ENCODE measurements at places on chromosomes 12 and 14.
A peak's percentile ranks its signal among the peaks of the same experiment; 100 is the strongest.

GRCh38 chr12:67459578-67459977 is 189.0 kb upstream of the DYRK2 start:
- DNase-seq: no peak

- no peak for DNase-seq
These were observed 12.6 kb downstream of the BTBD6 start for GRCh38 chr14:105260959-105261358.

DNA sequence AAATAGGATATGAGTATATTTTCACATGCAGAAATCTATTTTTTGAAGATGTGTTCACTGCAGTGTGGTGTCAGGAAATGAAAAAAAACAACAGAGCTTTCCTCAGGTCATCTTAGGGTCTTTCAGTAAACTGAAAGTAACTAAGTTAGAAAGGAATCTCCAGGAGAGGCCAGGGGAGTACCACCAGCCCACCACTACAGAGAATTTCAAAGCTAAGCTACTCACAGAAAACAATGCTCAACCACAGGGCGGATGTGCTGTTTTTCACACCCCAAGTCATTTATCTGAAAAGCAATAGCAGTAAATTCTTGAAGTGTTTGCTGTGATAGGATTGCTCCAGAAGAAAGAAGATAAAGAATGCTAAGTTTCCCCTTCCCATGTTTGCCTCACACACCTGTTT is 79.0 kb downstream of the IFNG start:
- no peak for DNase-seq

DNA sequence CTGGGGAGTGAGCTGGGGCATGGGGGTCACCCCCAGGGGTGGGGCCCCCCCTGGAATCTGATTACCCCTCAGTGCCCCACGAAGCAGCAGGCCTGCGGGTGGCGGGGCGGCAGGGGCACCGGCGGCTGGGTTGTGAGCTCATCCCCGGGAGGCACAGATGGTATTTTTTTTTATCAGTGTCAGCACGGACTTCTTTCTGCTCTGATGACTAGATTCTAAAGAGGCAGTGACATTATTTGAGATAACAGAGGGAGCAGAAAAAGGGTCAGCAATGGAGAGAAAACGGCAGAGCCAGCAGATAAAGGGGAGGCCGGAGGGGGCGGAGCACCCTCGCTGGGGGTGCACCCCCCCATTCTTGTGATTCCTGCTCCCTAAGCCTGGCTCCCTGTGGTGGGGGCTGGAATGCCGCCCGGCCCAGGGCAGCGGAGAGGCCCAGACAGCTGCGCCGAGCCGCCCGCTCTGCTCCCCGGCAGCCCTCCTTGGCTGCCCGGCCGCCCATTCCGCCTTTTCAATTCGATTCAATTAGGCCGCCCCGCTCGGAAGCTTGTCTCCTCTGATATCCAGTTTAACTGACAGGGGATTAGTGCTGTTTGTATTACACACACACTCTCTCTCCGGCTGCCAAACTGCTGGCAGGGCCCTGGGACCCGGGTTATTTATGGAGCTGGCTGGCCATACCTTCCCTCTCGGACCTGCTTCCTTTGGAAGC is 32.9 kb downstream of the MVK start:
- peak; percentile 49 for DNase-seq

- no peak for DNase-seq
These were observed 117.1 kb downstream of the DPF3 start for GRCh38 chr14:72776701-72777261.

DNA sequence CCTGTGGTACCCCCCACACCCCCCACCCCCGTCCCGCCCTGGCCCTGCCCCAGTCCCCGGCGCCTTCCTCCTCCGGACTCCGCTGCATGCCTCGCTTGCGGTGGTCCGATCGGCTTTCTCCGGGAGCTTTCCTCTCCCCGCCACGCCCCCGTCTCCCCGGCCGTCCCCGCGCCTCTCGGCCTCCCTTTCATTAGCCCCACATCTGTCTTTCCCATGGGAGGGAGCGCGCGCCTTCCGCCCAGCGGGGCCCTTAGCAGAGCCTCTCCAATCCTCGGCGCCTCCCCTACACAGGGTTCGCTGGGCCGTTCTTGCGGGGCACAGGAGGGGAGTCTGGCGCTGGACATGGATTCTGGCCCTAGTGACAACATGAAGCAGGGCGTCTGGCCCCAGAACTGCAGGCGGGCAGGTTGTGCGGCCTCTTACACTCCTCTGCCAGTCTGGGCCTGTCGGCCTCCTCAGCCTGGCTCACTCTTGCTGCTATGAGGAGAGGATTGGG is 1.5 kb upstream of the EFS start:
- peak; percentile 83 for DNase-seq

- no peak for DNase-seq
These were observed 16.0 kb upstream of the SERPINA4 start for GRCh38 chr14:94545131-94545841.

GRCh38 chr14:90517076-90517841 is 120.4 kb downstream of the CALM1 start:
- DNase-seq: peak; percentile 7

- no peak for DNase-seq
These were observed 30.1 kb downstream of the NRDE2 start for GRCh38 chr14:90301668-90302090.

GRCh38 chr14:24403294-24403998 is 4.6 kb downstream of the NYNRIN start:
- no peak for DNase-seq
